T-cell (primary cell): ENCODE measurements at places on chromosomes 12 and 14.
A peak's percentile ranks its signal among the peaks of the same experiment; 100 is the strongest.

GRCh38 chr12:84825149-84825548 lies 87.5 kb downstream of the SLC6A15 start:
- no peak for DNase-seq

GRCh38 chr14:90676912-90677311 lies 139.3 kb downstream of the TTC7B start:
- DNase-seq = no peak

DNA sequence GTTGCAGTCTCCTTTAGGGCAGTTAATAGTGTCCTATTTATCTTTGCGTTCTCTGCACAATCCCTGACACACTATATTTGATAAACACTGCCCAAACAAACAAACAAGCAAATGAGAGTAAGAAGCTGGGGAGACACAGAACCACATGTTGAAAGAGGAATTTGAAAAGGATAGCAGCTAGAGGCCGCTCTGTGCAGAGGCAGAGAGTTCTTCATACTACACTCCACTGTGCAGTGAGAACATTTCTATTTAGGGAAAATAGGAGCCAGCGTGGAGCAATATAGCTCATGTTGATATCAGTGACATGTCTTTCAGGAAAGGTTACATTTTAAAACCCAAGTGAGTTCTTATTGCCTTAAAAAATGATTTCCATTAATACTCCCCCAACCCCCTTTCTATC lies 140.3 kb upstream of the SEL1L start:
- no peak for DNase-seq

DNA sequence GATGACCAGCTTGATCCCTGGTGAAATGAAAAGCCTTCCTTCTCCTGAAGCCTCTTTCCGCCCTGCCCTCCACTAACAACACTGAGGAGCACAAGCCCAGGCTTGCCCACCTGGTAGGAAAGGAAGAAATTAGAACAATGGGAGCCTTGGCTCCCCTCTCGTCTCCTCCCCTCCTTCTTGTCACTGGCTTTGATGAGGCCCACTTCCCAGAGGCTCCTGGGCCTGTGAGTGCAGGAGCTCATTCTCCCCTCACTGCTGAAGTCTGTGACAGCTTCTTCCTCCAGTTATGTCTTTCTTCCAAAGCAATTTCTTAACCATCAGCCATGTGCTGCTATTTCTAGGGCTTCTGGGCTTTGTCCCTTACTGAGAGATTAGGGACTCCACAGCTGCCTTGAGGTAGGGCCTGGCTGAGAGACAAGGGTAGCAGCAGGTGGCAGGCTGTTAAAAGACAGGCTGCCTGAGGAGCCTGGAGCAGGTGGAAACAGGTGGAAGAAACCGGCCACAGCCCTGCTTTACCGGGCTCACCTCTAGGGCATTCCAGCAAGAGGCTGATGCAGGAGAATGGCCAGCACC lies 53.6 kb upstream of the SRSF5 start:
- DNase-seq = no peak

DNA sequence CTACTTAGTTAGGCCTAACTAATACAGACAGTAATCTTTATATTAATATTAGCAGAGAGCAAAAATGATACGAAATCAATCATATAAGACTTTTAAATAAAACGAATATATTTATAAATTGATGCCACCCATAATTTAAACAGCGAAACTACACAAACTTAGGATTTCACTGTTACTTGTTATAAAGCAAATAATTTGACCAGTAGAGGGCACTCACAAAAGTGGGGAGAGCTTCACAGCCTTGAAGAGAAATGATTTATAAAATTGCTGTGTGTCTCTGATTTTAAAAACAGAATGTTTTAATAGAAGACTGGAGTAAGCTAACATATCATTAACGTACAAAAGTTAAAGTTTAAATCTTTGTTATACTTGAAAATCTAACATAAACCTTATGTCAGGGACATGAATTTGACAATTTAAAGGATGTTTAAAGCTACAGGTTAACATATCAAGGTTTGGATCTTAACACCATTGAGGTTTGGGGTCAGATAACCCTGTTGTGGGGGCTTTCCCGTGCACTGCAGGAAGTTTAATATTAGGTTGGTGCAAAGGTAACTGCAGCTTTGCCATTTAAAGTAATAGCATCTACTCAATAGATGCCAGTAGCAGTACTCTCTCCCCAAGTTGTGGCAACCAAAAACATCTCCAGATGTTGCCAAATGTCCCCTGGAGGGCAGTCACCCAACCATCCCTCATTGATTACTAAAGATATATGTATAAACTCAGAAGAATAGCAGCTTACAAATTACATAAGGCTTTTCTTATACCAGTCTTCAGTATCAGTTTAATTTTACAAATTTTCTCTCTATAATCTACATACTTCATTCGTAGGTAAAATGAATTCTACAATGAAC lies 9.3 kb downstream of the KRAS start:
- DNase-seq = peak; percentile 43

- no peak for DNase-seq
Measured at GRCh38 chr12:113524495-113524894, 52.8 kb upstream of the LHX5 start.

DNA sequence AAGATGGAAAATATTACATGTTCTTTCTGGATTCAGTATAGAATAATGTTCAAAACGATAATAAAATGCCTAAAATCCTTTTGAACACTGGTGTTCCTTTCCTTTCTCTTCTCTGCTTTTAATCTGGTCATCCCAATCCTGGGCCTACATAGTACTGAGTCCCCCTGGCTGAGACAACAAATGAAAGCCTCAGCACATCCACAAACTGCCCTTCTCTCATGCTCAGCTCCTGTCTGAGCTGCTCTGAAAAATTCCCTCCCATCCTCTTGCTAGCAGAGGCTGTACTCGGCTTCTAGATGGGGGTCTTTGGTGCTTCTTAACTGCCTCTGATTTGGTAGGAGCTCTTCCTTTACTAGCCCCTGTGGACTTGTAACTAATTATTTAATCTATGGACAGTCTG lies 232.3 kb downstream of the MED13L start:
- DNase-seq = no peak

DNA sequence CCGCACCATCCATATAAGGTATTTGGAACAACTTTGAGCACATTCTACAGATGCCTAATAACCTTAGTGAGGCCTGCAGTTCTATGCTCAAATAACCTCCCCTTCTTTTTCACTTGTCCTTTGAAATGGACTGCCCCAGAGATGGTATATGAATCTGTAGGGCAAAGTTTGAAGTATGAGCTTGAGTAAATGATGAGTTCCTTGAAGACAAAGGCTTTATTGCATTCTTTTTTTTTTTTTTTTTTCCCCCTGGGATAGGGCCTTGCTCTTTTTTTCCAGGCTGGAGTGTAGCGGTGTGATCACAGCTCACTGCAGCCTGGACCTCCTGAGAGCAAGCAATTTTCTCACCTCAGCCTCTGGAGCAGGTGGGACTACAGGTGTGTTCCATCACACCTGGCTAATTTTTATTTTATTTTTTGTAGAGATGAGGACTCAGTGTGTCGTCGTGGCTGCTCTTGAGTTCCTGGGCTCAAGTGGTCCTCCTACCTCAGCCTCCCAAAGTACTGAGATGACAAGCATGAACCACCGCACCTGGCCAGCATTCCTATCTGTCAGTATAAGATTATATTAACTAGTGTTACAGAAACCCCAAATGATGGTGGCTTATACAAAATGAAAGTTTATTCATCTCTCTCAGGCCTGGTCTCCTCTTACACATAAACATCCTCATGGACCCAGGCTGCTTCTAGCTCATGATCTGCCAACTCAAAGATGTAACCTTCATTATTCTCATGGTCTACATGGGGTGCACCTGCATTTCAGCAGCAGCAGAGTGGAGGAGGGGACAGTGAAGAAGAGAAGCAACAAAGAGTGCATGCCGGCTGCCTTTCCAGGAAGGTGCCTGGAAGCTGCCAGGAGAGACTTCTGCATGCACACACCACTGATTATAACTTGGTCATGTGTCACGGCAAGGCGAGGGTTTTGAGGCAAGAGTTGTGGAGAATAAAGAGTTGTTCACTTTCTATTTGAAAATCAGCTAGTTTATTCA lies 101.4 kb downstream of the DUSP16 start:
- no peak for DNase-seq

DNA sequence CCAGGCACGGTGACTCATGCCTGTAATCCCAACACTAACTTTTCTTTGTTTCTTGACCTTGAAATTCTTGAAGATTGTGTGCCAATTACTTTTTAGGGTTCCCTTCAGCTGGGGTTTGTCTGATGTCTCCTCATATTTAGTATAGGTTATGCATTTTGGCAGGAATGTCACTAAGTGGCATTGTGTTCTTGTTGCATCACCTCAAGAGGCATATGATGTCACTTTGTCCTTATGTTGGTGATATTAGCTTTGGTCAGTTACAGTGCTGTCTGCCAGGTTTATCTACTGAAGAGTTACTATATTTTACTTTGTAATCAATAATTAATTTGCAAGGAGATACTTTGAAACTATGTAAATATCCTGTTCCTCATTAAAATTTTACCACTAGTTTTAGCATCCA lies 61.0 kb upstream of the BTG1 start:
- no peak for DNase-seq

- no peak for DNase-seq
Measured at GRCh38 chr12:45572114-45572513, 157.4 kb upstream of the ARID2 start.

- DNase-seq = no peak
Measured at GRCh38 chr14:55329999-55330710, 58.9 kb downstream of the FBXO34 start.

- DNase-seq = no peak
Measured at GRCh38 chr12:61009192-61009591, 1251.0 kb upstream of the USP15 start.

DNA sequence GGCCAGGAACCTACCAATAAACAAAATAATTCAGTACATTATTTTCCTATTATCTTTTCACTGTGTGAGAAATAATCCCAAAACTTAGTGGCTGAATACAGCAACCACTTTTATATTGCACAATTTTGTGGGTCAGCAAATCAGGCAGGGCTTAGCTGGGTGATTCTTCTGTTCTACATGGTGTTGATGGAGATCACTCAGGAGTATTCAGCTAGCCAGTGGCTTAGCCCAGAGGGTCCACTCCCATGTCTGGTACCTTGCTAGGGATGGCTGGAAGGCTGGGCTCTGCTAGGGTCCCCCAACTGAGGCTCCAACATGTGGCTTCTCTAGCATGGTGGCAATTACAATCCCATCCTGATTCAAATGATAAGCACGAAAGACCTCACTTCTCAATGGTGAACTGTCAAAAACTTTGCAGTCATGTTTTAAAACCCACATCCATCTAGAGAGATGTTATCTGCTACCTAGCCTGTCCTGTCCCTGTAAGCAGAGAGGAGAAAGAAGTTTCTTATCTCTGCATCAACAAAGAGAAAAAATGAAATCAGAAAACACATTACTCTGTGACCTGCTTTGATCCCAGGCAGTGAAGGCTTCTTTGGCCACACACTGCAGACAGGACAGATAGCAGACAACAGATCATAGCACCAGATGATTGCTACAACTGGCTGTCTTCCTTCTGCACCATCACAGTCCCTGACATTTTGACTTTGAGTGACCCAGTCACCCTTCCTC lies 51.0 kb upstream of the MYL2 start:
- no peak for DNase-seq

GRCh38 chr12:45350861-45351260 lies 135.0 kb downstream of the ANO6 start:
- DNase-seq = no peak

- DNase-seq = no peak
Measured at GRCh38 chr12:79374545-79374944, 316.2 kb downstream of the PAWR start.

GRCh38 chr12:93050026-93050747 lies 121.1 kb upstream of the EEA1 start:
- no peak for DNase-seq

DNA sequence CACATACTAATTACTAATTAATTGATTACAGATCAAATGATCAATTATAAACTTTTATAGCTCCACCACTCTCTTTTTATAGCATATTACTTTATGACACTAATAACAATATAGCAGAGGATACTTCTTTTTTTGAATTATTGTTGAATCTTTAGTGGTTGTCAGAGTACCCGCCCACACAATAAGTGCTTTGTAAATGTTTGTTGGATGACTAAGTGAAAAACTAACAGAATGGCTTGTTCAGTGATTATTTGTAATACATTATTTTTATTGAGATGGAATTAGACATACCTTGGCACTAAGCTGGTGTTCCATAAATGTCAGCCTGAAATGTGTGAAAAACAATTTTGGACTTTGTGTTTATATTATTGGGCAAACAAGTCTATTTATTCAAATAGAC lies 670.5 kb upstream of the ATXN7L3B start:
- DNase-seq = no peak

DNA sequence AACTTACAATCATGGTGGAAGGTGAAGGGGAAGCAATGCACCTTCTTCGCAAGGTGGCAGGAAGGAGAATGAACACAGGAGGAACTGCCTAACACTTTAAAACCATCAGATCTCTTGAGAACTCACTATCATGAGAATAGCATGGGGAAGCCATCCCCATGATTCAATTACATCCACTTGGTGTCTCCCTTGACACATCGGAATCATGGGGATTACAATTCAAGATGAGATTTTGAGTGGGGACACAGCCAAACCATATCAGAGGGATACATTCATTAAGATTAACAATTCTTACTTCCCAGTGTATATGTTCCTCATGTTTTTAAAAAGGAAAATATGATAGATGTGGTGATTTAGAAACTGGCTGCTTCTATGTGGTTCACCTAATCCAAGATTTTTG lies 117.9 kb downstream of the PDE3A start:
- no peak for DNase-seq

DNA sequence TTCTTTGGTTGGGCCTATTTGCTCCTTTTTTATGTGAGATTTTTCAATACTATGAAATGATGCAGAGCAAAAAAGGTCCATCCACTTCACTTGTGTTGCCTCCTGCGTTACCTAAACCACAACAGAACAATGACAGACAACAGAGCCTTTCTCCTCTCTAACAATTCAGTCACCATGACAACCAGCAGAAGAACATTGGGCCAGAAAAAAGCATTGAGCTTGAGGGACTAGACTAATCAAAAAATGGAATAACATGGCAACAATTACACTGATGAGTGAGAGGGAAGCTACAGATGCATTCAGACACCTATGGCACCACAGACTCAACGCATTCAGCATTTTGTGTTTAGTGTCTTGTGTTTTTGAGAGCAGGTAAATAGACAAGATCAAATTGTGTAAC lies 44.6 kb upstream of the PTCSC3 start:
- no peak for DNase-seq

GRCh38 chr12:130136509-130137039 lies 25.7 kb upstream of the FZD10 start:
- DNase-seq = no peak

- DNase-seq = no peak
Measured at GRCh38 chr12:102484428-102484958, 4.1 kb upstream of the IGF1 start.

DNA sequence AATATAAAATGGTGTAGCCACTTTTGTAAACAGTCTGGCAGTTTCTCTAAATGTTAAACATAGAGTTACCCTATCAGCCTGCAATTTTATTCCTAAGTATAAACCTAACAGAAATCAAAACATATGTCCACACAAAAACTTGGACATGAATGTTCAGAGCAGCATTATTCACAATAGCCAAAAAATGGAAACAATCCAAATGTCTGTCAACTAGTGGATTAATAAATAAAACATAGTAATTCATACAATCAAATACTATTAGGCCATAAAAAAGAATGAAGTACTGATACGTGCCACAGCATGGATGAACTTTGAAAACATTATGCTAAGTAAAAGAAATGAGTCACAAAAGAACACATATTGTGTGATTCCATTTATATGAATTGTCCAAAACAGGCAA lies 196.5 kb downstream of the NUAK1 start:
- DNase-seq = no peak
